ENCODE measurements at places on chromosomes 1 and 21.

DNA sequence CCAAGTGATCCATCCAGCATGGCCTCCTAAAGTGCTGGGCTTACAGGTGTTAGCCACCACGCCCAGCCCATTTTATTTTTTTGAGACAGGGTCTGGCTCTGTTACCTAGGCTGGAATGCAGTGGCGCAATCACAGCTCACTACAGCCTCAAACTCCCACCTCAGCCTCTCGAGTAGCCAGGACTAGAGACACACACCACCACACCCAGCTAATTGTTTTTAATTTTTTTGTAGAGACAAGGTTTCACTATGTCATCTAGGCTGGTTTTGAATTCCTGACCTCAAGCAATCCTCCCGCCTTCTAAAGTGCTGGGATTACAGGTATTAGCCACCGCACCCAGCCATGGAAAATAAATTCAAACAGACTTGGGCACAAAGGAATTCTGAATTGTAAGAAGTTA is 31.9 kb downstream of the PUM1 start:
- DNase-seq, result no peak

DNA sequence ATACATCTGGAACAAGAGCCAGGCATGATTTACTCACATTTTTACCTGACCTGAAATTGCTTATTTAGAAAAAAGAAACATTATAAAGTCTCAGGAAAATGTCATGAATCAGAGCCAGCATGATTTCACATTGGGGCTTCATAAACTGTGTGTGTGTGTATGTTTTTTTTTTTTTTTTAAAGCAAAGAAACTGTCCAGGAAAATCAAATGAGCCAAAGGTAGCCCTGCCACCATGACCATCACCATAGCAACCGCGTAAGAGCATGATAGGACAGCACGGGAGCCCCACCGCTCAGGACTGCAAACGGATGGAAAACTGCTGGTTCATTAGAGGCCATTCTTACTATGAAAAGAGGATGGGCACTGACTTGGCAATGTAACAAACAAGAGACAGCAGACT is 139.2 kb downstream of the NTMT2 start:
- no peak for DNase-seq

DNA sequence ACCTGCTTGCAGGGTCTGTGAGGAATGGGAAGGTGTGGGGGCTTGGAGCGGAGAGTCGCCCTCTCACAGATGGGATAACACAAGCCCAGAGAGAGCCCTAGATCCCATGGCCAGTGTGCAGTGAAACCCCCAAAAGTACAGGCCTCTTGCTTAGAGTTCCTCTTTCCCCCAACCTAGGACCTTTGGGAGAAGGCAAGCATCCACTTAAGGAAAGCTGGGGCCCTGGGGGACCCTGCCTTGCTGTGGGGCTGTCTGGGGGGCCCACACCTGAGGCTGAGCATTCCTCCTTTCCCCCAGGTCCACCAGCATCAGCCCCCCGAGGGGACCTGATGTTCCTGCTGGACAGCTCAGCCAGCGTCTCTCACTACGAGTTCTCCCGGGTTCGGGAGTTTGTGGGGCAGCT is 1.1 kb downstream of the VWA1 start:
- DNase-seq, result no peak

DNA sequence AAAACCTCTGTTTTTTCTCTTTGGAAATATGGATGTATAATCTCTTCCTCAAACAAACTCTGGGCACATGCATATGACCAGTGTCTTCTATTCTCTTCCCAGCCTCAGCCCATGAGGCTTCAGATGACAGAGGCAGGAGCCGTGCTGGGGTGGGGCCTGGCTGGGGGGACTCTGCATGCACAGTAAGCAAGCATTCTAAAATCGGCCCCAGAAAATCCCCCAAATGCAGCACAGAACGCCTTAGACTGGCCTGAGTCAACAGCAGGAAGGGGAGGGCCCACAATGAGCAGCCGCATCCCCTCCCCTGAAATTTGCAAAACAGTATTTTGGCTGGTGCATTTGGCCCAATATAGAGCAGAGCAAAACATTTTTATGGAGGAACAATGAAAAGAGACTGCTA is 47.8 kb downstream of the ITPKB start:
- DNase-seq, result no peak

DNA sequence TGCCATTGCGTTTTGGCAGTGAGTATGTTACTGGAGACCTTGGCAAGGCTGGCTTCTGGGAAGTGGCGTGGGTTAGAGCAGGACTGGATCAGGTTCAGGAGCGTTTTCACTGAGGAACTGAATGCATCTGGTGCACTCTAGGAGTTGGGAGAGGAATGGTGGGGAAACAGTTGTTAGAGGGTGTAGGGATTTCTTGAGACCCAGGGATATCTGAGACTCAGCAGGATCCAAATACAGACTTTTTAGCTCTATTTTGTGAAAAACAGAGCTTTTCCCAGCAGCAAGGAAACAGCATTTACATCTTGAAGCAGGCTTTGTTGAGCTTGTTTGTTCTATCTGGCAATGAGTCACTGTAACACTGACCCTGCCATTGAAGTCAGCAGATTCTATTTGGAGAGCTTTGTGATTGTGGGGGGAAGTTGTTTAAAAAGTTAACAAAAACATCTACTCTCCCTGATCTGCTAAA is 56.9 kb upstream of the NRIP1 start:
- no peak for DNase-seq

DNA sequence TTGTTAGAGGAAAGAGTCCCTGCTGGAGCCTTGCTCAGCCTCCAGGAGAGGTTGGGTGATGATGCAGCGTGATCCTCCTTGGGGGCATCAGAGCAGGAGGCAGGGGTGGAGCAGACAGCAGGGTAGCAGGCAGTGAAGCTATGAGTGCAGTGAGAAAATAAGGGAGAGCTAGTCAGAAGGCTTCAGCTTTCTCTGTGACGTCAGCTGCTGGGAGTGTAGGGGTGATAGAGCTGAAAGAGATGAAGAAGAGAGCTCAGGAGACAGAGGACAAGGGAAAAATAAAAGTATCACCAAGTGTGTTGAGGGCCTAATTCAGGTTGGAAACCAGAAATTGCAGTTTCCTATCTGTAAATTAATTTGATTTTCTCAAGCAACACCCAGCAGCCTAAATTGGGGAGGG is 2.2 kb upstream of the ADAM30 start:
- DNase-seq, result no peak
